ENCODE measurements at places on chromosomes 1 and 21.

GRCh38 chr1:217482356-217483102, 148.4 kb downstream of the GPATCH2 start:
- no peak for DNase-seq

GRCh38 chr21:33655588-33656221, 13.4 kb downstream of the ITSN1 start:
- DNase-seq, result no peak

- DNase-seq, result no peak
These were observed 366.3 kb downstream of the HHAT start for GRCh38 chr1:210695026-210695425.

DNA sequence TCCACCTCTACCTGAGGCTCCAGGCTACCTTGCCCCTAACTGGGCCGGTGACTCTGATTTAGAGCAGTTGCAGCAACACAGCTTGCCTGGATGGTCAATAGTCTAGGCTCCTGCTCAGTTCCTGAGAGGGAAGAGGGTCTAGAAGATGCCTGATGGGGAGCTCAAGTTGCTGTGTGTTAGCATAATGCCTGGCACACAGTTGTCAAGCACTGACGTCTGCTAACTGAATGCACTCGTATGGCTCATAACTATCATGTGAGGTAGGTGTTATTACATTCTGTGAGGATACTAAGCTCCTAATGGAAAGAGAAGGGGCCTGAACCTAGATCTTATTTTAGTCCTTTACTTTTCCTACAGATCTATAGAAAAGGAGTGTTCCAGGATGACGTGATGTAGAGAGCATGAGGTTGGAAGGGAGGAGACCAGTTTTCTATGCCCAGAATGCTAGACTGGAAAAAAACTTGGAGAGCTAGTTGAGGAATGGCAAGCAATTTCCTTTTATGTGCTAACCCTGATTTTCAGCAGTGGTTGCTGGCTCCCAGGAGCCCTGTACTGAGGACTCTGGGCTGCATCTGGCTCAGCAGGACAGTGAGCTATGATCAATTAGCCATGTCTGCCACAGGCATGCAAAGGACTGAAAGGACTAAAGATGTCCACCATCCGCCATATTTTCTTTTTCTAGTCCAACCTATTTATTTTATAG, 30.0 kb downstream of the FAM78B start:
- no peak for DNase-seq

GRCh38 chr1:107243461-107243860, 102.6 kb downstream of the NTNG1 start:
- DNase-seq, result no peak

DNA sequence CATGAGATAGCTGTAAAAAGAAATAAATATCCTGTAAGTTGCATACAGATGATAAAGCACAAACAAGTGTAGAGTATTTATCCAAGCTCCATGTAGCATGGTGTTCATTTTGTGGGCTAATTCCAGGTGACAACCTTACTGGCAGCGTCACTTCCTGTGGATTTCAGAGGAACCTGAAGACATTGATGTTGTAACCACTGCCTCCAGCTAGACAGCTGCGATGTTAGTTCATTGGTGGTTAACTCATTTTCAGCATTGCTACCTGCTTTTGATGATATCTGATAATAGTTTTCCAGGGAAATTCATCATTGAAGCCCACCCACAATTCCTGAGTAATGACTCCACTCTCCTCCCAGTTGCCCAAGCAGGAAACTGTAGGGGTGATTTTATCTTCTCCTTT, 3.0 kb downstream of the HSD3B1 start:
- DNase-seq, result no peak

DNA sequence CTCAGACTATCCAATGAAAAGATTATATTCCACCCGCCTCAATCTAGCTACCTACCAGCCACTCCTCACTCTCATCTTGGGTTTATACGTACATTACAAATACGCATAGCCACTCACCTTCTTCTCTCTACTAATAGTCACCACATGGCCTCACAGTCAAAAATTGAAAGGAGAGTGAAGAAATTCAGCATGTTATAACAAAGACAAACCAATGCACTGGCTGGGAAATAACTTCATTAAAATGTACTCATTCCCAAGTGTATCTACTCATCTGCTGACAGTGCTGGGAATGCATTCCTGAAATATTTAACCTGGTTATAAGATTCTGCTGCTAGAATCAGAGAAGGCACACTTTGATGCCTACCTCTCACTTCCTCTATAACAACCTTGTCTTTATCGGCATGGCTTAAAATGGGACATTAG, 6.5 kb downstream of the ZNF644 start:
- DNase-seq, result no peak

GRCh38 chr1:43851561-43852338, 81.9 kb upstream of the ARTN start:
- DNase-seq, result no peak

All from C1 segment of cervical spinal cord (tissue), 14 donors.